ENCODE measurements at places on chromosomes 5 and 9. TPM values are rescaled to one million over a fixed set of nuclear protein-coding genes. Genes with fewer than 3 reads are reported as not detected.

ASTN2 gene
- 0.31 TPM for polyA plus RNA-seq

CATSPER3 gene
- polyA plus RNA-seq = 0.10 TPM

SPINK4 gene
- polyA plus RNA-seq = not detected

C9orf152 gene
- polyA plus RNA-seq = not detected

Measured in keratinocyte (primary cell).